ENCODE measurements at places on chromosomes 11 and 22.

GRCh38 chr11:89489930-89490329, 1.2 kb downstream of the NOX4 start:
- DNase-seq = no peak

DNA sequence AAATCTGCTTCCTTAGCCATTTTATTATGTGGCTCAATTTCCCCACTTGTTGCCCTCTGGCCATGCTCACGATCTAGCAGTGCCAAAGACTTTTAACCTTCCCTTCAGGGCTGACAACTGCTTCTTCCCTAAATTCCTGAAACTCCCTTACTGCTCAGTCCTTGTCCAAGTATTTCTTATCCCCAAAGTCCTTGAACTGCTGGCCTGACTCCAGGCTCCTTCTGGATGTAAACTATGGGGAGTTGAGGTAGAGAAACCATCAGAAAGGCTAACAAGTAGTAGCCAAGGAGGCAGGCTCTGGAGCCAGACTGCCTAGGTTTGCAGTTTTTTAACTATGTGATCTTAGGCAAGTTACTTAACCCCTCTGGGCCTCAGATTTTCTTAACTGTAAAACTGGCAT, 258.7 kb upstream of the CCDC90B start:
- no peak for DNase-seq

GRCh38 chr22:42711895-42712837, 8.5 kb downstream of the A4GALT start:
- no peak for DNase-seq

DNA sequence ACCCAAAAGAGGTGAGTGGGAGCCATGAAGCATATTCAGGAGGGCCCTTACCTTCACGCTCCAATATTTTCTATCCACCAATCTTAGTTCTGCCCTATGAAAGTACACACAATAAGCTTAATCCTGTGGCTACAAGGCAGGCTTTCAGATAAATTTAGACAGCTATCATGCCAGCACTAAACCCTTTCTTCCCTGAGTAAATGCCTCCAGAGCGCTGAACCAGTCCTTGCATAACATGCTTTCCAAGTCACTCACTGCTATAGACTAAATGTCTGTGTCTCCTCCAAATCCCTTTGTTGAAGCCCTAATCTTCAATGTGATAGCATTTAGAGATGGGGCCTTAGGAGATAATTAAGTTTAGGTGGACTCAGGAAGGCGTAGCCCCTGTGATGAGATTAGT, 50.3 kb upstream of the FIBIN start:
- DNase-seq = no peak

DNA sequence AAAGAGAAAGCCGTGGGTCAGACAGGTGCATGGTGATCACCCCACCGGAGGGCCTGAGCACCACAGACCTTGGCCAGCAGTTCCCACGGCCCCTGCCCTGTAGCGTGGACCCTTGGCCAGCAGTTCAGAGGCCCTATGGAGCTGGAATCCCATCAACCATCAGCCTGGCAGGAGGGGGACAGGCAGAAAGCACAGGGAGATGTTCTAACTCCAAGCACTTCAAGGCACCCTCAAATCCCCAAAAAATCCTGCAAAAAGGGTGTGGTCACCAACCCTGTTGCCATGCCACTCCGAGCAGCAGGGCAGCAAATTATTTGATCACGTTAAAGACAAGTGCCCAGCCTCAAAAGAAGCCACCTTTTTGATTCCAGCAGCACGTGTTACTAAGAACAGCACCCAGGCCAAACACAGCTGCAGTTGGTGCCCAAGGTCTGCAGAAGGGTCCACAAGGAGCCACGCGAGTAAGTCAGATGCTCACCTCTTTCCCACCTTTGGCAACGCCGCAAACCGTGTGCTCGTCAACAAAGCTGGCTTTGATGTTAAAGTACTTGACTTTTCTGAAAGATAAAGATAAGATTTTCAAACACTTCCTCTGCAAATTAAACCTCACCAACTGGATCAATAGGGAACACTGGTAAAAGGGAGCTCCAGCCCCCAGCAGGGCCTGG, 26.2 kb upstream of the COMT start:
- no peak for DNase-seq
